Naive B cell (primary cell): ENCODE measurements at places on chromosomes 6 and 20.
A peak's percentile ranks its signal among the peaks of the same experiment; 100 is the strongest.

DNA sequence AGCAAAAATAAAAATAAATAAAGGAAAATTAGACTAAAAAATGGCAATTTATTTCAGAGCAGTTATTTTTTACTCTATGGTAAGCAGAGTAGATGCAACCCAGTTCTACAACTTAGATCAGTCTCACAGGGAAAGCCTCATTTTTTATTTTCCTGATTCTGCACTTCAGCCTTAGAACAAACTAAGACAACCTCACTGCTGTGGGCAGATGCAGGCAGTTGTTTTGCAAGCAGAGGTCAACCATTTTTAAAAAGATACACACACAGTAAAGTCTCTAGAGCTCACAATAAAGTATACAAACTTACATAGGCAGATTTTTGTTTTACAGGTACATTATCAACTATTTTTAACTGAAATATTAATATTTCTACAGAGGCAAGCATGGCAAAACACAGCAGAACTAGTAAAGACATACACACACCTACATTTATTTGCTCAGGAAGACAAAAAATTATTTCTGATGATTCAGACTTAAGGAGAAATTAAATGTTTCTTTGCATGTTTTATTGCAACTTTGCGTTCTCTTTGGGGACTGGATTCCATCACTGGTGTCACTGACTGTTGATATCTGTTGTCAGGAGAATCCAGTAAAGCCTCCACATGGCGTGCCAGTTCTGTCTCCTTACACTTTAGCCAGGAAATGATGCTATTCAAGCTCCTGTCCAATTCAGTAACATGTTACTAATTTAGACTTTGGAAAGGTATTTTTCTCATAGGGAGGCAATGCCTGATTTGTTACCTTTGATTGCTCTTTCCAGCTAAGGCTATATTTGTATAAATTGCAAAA, 102.7 kb downstream of the TRDN start:
- no peak for DNase-seq

DNA sequence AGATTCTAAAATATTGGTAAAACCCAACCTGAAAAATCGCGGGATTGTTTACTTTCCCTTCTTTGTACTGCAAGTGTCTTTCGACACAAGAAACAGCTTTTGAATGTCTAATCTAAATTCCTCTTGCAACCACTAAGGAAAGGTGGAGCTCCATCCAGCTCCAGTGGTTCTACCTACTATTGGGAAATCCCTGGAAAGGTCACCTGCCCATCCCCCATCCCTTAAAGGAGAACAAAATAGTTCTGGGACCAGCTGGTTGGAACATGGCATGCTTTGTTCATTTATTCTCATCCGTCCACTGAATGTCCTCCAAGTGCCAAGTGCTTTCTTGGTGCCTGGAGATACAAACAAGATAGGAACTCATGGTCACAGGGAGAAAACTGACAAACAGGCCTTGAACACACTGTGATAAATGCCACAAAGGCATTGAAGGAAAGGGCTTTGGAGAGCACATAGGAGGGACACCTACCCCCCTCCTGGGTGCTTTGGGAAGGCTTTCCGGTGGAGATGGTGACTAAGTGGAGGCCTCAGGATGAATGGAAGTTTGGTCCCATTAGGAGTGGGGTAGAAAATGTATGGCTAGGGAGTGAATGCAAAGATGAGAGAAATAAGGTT, 2.3 kb upstream of the CITED2 start:
- DNase-seq = no peak

GRCh38 chr20:1748777-1749176, 91.2 kb upstream of the SIRPG start:
- no peak for DNase-seq

DNA sequence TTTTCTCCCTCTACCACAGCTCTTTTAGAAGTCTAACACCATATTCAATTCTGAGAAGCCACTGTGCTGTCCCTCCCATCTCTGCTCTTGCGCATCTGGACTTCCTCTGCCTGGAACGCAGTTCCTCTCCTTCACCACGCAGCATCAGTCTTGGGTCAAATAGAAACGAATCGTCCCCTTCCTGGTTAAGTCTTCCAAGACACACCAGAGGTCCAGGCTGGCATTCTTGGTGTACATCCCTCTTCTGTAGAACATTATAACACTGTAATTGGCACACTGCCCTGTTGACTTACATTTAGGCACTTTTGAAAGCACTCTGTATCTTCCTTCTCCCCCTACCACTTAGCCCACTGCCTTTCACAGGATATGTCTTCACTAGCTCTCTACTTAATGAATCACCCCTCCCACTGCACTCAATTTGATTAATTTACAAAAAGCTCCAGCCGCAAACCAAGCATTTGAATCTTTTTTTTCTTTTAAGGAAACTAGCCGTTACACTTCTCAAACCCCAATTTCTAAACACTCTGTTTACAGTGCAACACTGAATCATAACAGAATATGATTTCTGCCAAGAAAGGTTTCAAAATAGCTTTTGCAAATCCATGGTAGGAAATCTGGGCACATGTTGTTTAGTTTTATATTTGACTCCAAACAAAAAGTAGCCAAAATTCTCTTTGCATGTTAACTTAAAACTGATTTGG, 140.8 kb upstream of the CARMIL1 start:
- DNase-seq = peak; percentile 55

DNA sequence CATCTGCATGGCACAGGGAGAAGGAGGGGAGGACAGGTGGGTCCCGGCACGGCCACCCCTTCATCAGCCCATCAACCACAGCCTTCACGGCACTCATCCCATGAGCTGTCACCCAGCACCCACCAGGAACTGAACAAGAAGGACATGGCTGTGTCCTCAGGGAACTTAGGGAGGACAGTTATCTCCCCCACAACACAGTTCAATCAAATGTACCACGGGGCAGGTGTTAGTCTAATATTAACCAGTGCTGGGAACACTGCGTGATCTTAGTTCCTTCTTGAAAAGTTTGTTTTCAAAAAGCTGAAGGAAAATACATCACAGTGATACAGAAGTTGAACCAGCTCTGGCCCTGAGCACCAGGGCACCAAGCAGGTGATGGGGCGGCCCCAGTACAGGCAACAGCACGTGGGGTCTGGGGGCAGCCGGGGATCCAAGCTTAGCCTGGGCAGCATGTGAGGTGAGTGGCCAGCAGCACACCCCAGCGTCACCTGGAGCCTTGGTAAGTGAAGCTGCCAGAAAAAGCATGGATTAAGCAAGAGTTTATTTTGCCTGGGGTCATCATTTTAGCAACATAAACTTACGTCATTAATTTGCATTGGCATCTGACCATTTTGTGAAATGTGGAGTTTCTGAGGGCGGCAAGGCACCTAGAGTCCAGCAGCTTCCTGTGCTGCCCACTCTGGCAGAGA, 35.5 kb upstream of the AFDN start:
- no peak for DNase-seq

DNA sequence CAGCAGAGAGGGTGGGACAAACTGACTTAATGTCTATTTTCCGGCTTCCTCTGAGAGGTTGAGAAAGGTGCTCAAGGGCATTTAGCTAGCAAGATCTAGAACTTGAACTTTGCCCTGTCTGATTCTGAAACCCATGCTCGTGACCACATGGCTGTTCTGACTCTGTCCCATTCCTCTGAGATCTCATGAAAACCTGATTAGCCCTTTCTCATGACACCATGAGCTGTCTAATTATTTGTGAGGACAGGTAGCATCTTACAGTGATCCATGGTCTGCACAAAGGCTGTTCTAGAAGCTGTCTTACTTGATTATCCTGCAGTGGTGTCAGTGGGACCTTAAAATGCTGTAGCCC, 89.6 kb upstream of the TOX2 start:
- no peak for DNase-seq

DNA sequence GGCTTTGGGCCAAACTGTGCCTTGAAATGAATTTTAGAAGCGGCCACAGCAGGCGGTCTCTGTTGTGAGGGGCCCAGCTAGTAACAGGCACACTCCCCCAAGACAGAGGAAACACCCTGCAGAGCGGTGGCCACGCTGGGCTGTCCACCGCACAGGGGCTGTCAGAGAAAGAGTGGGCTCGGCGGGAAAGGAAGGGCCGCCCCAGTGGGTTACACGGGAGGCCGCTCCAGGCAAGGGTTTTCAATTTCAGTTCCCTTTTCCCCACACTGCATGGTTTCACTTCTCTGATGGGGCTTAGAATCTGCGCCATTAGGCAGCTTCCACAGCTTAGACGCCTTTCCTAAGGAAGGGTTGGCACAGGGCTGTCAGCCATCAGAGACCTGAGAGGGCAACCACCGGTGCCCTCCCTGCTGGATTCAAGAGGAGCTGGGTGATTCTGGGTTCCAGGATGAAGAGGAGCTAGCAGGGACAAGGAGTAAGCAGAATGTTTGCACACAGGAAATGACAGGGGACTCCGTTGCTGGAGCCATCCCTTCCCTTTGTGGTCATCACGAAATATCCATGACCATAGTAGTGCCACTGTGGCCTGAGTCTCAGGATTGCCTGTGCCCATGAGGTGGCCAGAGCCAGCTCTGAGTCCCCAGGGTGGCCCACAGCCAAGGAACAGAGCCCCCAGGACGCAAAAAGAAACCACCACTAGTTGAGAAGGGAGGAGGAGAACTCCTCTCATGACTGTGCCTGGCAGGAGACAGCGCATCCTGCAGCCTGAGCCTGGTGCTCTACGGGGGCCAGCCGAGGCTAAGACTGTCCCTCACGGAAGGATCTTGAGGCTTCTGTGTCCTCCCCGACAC, 282.7 kb downstream of the NRN1 start:
- DNase-seq = peak; percentile 87
